ENCODE measurements at places on chromosomes 11 and 22.
A peak's percentile ranks its signal among the peaks of the same experiment; 100 is the strongest.

- DNase-seq, result no peak
Measured at GRCh38 chr11:1111545-1112212, 37.0 kb downstream of the MUC2 start.

DNA sequence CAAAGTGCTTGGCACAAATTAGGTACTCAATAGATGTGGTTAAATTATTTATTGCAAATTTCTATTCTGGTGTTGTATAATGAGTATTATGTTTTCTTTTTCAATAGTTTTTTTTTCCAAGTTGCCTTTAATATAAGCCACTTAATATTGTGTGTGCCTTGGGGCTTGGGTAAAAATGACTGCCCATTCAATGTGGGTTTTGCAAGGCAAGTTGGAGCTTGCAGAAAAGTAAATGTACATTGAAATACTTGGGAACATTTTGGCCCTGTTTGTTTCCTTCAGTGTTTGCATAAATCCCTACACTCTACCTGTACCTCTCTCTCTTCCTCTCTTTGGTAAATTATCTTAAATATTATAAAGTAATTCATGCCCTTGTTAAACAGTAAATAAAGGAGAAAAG is 2.1 kb upstream of the CCDC81 start:
- no peak for DNase-seq

DNA sequence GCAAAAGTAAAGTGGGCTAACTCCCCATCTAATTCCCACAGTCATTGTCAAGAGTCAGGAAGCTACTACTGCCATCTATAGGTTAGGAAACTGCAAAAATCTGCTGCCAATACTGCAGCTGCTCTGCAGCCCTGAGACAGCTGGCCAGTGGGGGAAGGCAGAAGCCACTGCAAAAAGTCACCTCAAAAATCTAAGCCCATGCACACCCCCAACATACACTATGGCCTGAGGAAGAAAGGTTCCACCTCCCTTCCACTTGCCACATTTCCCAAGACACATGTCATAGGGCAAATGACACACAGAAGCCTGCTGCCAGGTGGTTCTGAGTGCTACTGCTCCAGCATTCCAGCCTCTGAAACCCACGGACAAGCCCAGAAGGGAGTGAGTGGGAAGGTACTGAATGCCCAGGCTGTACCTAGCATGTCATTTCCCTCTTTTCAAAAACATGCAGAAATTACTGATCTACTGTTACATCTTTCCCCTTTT is 36.9 kb downstream of the DGCR2 start:
- DNase-seq, result peak; percentile 64

GRCh38 chr22:26576026-26576680 is 13.8 kb downstream of the TPST2 start:
- DNase-seq, result no peak

GRCh38 chr22:25942856-25943411 is 200.9 kb downstream of the MYO18B start:
- no peak for DNase-seq

DNA sequence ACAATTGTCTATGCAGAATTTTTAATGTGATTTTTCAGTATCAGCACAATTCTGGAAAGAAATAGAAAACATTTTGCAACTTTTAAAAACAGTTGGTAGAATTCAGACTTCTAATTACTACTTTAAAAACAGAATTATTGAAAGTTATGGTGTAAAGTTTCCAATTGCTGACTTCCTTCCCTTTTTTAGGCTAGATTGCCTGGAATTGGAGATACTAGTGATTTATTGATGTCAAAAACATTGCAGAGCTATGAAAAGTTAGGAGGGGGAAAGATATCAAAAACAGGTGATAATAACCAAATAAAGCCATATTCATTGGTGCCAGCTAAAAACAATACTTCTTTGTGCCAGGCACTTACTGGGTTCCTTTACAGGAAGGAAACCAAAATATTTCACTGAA is 485.5 kb downstream of the TMEM135 start:
- DNase-seq, result no peak

DNA sequence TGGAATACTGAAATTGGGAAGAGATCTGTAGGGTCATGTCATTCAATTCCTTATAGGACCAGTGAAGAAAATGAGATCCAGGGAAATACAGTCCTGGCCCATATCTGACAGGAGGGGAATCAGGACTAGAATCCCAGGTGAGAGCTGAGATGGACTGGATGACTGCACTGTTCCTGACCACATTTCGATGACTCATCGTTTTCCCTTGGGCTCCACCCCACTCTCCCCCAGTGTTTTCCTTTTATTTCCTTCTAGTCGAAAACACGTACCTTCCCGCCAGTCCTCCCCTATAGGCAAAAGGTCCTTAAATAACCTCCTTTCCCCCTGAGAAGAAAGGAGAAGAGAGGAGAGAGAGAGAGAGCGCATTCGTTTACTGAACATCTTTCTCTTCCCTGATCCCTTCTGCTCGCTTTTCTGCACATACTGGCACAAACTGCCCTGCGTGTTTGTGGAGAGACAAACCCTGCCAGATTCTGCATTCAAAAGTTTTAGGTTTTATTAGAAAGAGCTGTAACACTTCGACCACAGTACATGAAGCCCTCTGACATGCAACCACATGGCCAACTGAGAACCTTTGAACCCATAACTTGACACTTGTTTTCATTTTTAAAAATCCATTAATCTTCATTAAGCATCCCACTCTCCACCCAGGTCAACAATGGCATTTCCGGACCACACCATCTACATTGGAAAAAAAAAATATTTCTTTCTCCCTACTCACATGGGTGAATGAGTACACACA is 565.7 kb downstream of the METTL15 start:
- no peak for DNase-seq

DNA sequence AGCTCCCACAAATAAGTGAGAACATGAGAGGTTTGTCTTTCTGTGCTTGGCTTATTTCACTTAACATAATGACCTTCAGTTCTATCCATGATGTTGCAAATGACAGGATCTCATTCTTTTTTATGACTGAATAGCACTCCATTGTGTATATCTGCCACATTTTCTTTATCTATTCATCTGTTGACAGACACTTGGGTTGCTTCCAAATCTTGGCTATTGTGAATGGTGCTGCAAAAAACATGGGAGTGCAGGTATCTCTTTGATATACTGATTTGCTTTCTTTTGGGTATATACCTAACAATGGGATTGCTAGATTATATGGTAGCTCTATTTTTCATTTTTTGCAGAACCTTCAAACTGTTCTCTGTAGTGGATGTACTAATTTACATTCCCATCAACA is 13.3 kb downstream of the GVQW3 start:
- DNase-seq, result no peak

GRCh38 chr11:105181521-105181920 is 42.0 kb upstream of the CARD18 start:
- DNase-seq, result no peak

GRCh38 chr22:45603619-45604018 is 68.0 kb upstream of the ATXN10 start:
- DNase-seq, result no peak

GRCh38 chr11:58597486-58598144 is 18.8 kb downstream of the ZFP91 start:
- no peak for DNase-seq

DNA sequence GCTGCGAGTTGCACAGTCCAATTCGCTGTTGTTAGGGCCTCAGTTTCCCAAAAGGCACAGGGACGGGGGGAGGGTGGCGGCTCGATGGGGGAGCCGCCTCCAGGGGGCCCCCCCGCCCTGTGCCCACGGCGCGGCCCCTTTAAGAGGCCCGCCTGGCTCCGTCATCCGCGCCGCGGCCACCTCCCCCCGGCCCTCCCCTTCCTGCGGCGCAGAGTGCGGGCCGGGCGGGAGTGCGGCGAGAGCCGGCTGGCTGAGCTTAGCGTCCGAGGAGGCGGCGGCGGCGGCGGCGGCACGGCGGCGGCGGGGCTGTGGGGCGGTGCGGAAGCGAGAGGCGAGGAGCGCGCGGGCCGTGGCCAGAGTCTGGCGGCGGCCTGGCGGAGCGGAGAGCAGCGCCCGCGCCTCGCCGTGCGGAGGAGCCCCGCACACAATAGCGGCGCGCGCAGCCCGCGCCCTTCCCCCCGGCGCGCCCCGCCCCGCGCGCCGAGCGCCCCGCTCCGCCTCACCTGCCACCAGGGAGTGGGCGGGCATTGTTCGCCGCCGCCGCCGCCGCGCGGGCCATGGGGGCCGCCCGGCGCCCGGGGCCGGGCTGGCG is at the start of gene BCR:
BCR (plus strand) TSS at position 209 of the 592 bp plus-strand sequence. CDS start 452 bp downstream, outside the sequence.
- DNase-seq, result peak; percentile 88

DNA sequence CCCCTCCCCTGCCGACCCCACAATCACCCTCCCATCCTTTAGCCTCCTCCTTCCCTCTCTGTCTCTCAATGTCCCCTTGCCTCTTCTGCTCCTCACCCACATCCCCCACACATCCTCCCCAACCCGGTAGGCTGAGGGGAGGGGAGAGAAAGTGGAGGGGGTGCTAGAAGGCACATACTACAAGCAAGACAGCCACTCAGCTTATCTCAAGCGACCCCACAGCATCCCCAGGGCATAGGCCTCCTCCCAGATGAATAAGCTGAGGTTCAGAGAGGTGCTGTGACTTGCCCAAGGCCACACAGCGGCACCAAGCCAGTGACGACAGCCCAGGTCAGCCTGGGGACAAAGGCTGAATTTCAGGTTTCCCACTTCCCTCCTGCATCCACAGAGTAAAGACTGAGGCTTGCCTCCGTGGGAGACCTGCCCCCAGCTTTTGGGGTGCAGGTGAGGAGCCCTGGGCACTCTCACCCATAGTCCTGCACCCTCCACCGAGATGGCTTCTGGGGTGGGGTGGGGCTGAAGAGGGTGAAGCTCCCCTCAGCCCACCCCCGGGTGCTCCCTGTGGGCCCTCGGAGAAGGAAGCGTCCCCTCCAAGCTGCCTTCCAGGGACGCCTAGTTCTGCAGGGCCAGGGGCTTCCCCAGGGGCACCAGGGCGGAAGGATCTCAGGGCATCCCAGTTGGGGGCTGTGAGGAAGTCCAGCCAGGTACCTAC is 511 bp downstream of the RAC2 start:
- DNase-seq, result no peak

DNA sequence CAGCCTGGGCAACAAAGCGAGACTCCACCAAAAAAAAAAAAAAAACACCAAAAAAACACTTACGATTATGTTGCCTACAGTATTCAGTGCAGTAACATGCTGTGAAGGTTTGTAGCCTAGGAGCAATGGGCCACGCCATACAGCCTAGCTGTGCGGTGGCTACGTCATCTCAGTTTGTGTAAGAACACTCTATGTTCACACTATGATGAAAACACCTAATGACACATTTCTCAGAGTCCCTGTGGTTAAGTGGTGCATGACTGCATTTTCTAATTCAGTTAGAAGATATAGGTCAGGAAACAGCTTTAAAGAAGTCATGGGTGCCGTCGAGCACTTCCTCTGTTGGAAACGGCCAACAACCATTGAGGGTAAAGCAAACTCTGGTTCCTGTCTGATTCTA is 75.7 kb upstream of the ANO1 start:
- DNase-seq, result no peak

DNA sequence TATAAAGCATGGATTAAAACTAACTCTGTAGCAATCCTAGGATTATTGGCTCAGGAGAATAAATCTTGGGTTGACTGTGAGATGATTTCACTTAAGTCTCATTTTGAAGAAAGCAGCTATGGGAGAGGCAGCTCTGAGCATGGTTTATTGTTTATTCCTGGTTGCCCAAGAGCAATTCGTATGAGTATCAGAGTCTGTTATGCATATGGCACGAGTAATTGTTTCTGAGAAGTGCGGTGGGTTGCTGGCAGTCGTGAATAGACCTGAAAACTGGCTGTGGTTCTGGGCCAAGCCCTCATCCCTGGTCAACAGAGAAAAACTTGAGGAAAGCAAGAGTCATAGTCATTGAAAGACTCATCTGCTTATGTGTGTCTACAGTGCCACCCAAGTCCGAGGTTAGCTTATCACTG is 26.8 kb downstream of the DIXDC1 start:
- DNase-seq, result no peak

- no peak for DNase-seq
Measured at GRCh38 chr11:34749666-34750659, 129.1 kb downstream of the EHF start.

GRCh38 chr11:60836866-60837515 is 4.9 kb upstream of the CCDC86 start:
- DNase-seq, result no peak

DNA sequence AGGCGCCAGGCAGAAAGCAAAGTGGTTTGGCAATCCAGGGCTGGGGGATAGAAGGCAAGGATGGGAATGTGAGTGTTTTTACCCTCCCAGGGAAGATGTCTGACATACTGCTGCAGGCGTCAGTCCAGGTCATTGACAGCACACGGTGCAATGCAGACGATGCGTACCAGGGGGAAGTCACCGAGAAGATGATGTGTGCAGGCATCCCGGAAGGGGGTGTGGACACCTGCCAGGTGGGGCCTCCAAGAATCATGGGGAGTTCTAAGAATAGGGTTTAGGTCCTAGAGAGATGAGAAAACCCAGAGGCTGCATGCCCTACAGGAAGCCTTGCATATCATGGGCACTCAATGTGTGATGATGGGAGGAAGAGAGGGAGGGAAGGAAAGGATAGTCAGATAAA is 28.3 kb upstream of the SMIM35 start:
- no peak for DNase-seq

- DNase-seq, result no peak
Measured at GRCh38 chr11:47028195-47029093, 91.9 kb downstream of the CSTPP1 start.

GRCh38 chr11:60767388-60767811 is 10.7 kb downstream of the MS4A15 start:
- DNase-seq, result peak; percentile 55

- no peak for DNase-seq
Measured at GRCh38 chr11:8252388-8252787, 11.3 kb downstream of the LMO1 start.

GRCh38 chr11:85348945-85349344 is 278.2 kb downstream of the DLG2 start:
- no peak for DNase-seq
